ENCODE measurements at places on chromosomes 16 and 17.

- DNase-seq = no peak
Observed at GRCh38 chr16:3590736-3591435, 13.7 kb upstream of the NLRC3 start.

- no peak for DNase-seq
Observed at GRCh38 chr17:37024181-37024637, 75.5 kb downstream of the AATF start.

- no peak for DNase-seq
Observed at GRCh38 chr17:66675273-66675990, 159.5 kb upstream of the CACNG5 start.

GRCh38 chr16:81099958-81100357, 3.8 kb upstream of the GCSH start:
- no peak for DNase-seq

- no peak for DNase-seq
Observed at GRCh38 chr17:69435971-69436696, 21.6 kb downstream of the MAP2K6 start.

- peak; percentile 71 for DNase-seq
Observed at GRCh38 chr16:10509534-10510025, 70.8 kb downstream of the EMP2 start.

DNA sequence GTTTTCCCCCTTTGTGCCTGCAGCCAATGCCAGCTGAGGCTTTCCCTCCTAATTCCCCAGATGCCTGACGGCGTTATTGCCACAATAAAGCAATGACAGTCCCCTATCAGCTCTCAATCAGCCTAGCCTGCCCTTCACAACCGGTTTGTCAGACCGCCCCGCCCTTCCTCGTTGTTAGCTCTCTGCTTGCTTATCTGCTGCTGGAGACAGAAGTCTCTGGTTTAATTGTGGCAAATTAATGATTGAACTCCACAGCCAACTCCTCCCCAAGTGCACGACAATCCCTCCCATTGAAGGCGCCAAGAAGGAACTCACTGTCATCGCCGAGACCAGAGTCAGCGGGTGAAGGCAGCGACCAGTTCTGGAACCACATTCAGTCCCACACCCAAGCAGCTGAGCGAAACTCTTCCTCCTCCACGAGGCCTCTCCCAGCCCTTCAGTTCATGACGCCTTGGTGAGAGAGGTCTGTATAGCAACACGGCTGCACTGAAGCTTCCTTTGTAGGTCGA, 474.4 kb downstream of the SLC39A11 start:
- peak; percentile 45 for DNase-seq

GRCh38 chr16:80719573-80719972, 84.8 kb downstream of the CDYL2 start:
- DNase-seq = peak; percentile 35

GRCh38 chr17:59632398-59632797, 12.7 kb downstream of the CLTC start:
- DNase-seq = no peak

GRCh38 chr16:69064764-69065313, 40.6 kb upstream of the HAS3 start:
- DNase-seq = no peak

DNA sequence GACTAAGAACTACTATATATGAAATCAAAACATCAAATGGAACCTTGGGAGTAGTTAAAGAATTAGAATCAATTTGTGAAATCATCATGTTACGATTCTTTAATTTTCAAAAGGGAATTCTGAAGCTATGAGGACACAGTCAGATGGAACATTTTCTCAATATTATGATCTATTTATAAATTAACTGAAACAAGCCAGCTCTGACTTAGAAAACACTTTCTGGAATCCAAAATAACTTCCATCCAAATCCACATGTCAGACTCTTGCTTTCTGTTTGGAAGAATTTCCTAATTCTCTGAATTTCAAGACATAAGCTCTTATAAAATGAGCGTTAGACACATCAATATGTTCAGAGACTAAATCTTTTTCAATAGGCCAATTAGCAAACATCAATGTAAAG, 737.7 kb upstream of the SOX9 start:
- no peak for DNase-seq

DNA sequence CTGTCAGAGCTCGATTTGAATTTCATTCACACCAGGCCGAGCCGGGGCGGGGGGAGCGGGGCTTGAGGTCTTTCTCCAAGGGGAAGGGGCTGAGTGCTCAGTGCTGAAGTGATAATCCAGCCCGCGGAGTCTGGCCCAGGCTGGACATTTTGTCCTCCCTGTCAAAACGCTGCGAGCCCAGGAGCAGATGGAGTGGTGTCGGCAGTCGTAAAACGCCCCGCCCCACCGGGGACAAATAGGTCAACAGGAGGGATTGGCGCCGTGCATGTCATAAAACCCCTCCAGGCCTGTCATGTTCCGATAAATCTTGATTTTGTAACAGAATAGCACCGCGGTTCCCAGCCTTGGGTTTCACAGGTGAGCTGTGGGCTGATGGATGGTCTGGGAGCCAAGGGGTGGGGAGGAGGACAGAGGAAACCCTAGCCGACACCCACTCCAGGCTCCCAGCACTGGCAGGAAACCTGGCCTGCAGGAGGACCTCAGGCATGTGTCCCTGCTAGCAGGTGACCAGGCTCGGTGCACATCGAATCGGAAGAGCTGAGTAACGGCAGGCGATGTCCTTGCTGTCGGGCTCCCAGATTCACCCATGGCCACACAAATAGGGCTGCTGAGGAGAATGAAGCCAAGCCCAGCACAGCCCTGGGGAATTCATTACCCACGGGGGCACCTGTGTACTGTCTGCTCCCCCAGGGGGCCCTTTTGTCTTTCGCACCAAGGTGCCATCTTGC, 341.4 kb downstream of the FOXL1 start:
- DNase-seq = no peak

GRCh38 chr16:67555795-67556212, 6.5 kb upstream of the CTCF start:
- DNase-seq = peak; percentile 79

DNA sequence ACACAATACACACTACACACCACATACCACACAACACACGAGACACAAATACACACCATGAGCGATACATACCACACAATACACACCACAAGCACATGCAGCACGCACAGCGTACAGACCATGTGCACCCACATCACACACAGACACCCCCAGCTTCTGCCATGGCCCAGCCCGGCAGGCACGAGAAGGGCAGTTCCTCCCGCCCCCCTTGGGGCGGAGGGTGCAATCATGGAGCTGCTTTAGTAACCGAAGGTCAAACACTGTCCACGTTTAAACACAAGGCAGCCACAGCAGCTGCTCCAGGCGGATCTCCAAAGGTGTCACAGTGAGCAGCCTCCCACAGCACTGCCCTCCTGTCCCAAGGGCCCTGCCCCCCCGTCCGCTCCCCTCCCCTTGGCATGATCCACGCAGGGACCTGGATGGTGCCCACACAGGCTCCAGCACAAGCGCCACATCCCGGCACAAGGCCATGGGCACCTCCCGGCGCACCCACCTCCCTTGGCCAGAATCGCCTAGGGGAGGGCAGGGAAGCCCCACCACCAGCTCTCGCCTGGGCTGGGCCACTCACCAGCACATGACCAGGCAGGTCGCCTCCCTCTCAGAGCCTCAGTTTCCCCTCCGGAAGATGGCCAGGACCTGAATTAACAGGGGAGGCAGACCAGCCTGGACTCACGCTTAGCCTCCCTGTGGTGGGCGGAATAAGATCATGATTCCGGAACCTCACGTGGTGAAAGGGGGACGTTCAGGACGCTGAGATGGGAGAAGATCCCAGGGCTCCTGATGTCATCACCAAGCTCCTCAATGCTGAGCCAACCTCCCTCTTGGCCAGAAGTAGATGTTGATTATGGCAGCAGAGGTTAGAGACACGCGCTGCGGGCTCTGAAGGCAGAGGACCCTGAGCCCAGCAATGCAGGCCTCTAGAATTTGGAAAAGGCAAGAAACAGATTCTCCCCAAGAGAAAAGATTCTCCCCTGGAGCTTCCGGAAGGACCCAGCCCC, 32.6 kb upstream of the ZNF469 start:
- DNase-seq = no peak

- no peak for DNase-seq
Observed at GRCh38 chr17:79622776-79623175, 11.9 kb upstream of the RBFOX3 start.

DNA sequence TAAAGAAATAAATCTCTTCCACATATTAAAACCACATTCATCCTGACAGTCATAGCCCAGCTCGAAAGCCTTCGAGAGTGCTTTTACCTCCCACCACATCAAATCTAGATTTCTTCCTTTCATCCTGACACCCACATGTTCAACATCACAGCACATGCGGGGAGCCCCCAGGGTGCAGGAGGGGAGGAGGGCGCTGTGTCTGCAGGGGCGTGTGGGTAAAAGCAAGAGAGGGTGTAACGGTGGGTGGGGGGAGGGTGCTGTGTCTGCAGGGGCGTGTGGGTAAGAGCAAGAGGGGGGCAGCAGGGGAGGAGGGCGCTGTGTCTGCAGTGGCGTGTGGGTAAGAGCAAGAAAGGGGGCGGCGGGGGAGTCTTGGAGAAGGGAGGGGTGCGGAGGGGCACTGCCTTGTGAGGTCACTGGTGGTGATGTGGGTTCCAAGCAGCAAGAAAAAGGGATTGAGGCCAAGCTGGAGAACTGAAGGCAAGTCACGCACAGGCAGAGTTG, 34.7 kb downstream of the ADCY9 start:
- peak; percentile 16 for DNase-seq

DNA sequence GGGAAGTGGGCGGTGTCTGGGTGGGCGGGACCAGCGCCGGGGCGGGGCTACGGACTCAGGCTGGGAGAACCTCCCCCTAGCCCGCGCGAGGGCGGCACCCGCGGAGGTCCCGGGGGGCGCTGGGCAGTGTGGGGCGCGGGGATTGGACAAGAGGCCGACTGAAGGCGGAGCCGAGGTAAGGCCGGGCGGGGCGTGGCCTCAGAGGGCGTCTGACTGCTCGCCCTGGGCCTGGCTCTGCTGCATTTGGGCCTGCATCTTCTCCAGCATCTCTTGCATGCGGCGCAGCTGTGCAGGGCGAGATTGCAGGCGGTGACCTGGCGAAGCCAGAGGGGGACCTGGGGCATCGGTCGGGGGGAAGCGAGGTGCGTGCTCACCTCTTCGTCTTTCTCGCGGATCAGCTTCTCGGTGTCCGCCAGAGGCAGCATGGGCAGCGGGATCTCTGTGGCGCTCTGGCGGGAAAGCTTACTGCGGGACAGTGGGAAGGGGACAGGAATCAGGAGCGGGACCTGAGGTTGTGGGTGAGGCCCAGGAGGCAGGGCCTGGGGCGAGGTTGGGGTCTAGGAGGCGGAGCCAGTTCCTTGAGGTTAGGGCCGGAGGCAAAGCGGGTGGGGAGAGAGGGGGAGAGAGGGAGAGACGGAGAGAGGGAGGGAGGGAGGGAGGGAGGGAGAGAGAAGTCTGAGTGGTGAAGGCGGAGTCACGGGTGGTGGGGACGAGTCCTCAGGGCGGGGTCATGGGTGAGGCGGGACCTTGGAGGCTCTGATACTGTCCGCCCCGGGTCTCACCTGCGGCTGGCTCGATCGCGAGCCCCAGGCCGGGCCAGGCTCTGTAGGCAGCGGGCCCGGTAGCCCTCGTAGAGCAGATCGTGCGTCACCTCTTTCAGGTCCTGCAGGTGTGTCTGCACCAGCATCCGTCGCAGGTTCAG, 3.9 kb downstream of the SEPTIN1 start:
- peak; percentile 99 for DNase-seq

- no peak for DNase-seq
Observed at GRCh38 chr16:56847173-56847910, 17.7 kb upstream of the SLC12A3 start.

Data from CD4-positive, alpha-beta T cell treated with Interleukin-15 for 4 hours (primary cell).